Prostate gland (tissue), 2 donors: ENCODE measurements at places on chromosomes 2 and 18. TPM values are rescaled to one million over a fixed set of nuclear protein-coding genes. Genes with fewer than 3 reads are reported as not detected.

GRCh38 chr2:191264647-191265081, 19.5 kb downstream of the MYO1B start:
- no peak for DNase-seq

GRCh38 chr2:98799375-98800329, 68.7 kb upstream of the MGAT4A start:
- no peak for DNase-seq

DNA sequence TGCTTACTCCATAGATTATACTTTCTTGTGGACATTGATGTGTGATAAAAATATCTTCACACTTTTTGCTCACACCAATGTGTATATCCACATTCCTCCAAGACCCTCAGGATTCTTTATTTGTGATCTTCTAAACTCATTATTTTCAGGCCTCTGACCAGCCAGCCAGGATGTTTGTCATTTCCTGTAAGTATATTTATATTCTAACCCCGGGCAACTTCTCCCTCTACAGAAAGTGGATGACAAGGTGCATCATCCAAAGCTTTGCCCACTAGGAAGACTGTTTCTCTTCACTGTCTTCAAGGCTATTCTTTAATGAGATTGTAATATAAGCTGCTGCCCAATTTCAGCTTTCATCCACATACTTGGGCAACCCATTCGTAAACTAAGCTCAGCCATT, 3.6 kb upstream of the CWC22 start:
- no peak for DNase-seq

DNA sequence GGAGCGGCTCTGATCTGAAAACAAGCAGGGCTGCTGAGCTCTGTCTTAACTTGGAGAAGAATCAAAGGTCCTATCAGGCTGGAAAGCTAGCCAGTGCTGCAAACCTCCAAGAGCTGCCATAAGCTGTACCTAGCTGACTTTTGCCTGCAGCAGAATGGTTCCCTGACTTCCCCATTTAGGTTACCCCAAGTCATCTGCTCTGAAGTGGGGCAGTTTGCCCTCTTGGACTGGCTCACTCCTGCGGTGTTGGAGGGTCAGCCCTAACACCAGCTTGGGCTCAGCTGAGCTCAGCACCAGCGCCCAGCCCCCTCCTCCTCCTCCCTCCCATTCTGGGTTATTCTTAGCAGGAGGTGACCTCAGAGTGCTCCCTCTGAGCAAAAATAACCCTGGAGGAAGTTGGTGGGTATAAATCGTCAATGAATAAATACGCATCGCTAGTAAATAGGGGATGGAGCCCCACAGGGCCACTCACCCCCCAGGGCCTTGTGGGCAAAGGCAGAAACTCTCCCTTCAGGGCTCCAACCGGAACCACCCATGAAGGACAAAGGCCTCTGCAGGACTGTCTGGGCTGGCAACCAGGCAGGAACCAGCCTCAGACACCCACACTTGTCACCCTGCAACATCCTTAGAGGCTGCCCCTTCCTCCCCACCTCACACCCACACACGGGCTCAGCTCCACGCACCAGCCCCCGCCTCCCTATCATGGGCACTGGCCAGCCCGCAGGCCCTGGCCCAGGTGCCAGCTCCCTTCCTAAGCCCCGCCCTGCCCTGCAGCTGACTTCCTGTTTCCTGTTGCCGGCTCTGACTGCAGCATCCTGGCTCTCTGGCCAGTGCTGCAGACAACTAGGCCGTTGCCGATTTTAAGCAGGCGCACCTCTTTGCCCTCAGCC, 46.9 kb downstream of the DNMT3A start:
- peak; percentile 39 for DNase-seq

DNA sequence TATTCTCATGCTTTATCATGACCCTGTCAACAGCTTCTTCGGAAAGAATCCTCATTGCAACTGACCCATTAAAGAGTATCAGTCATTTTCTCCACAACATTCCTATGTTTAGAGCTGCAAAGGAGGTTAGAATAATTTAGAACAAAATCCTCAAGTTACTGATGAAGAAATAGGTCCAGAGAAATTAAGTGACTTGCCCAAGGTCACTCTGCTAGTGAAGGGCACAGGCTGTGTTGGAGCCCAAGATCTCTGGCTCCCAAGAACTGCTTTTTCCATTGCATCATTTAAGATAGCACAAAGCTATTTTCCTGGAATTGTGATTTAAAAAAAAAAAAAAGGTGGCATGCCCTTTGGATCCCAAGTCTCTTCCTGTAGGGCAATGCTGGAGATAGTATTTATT, 9.6 kb downstream of the IRS1 start:
- DNase-seq, result no peak

- DNase-seq, result peak; percentile 91
Measured at GRCh38 chr2:46297546-46298271, 502 bp downstream of the EPAS1 start.

DNA sequence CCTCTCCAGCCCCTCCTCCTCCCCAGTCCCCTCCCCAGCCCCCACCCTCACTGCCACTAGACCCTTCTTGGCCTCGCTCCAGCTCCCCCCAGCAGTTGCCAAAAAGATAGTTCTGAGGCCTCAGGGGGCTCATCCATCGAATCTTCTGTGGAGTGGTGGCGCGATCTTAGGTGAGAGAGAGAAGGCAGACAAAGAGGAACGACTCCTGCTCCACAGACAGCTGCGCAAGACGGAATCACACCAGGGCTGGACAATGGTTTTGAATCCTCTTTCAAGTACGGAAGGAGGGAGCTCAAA, 68.1 kb downstream of the LAMA3 start:
- DNase-seq, result no peak

DNA sequence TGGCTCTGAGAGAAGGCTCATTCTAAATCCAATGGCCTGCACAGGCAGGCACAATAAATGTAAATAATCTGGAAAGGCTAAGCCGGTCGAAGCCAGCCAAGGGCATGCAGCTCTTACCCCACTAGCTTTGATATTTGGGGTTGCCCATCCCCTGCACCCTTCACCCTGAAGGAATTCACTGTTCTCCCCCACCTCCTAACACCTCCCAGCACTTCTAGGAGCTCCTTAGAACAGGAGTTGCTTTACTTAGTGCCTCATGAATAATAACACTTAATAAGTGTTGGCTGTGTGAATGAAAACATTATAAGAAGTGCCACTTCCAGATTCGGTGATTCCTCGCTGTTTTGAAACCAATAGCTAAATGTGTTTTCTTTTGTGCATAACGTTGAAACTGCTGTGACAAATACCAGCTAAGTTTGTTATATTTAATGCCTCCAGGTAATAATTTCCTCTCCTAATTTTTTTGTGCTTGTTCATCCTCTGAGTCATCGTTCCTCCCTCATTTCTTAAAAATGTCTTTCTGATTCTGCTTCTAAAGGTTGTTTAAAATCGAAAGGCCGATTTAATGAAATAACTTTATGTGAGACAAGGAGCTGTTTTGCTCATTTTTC, 458.8 kb downstream of the METTL4 start:
- no peak for DNase-seq

DNA sequence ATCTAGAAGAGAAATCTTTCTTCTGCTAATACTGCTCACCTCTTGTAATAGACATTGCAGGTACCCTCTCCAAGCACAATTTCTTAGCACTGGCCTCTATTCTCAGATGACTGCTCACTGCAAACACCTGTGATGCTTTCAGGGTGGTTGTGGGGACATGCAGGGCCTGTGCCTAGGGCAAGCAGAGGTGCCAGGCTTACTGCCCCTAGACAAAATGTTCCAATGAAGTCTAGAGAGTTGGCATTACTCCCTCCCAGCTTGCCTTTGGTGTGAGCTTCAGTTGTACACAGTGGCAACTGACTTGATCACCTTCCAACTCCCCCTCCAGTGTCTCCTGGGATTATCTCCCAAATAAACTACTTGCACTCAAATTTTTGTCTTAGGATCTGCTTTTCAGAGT, 12.9 kb upstream of the TXNDC2 start:
- no peak for DNase-seq

DNA sequence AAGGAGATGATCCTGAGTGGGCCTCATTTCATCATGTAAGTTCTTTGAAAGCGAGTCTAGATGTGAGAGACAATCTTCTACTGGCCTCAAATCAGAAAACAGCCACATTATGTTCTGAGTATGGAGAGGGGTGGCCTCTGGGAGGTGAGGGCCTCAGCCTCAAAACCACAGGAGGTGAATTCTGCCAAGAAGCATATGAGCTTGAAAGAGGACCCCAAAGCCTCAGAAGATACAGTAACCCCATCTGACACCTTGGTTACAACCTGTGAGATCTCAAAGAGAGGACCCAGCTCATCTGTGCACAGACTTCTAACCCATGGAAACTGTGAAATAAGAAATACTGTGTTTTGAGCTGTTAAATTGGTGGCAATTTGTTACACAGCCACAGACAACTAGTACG, 200.1 kb downstream of the ARHGAP15 start:
- no peak for DNase-seq

- DNase-seq, result peak; percentile 7
Measured at GRCh38 chr2:204483608-204484081, 61.6 kb upstream of the PARD3B start.

DNA sequence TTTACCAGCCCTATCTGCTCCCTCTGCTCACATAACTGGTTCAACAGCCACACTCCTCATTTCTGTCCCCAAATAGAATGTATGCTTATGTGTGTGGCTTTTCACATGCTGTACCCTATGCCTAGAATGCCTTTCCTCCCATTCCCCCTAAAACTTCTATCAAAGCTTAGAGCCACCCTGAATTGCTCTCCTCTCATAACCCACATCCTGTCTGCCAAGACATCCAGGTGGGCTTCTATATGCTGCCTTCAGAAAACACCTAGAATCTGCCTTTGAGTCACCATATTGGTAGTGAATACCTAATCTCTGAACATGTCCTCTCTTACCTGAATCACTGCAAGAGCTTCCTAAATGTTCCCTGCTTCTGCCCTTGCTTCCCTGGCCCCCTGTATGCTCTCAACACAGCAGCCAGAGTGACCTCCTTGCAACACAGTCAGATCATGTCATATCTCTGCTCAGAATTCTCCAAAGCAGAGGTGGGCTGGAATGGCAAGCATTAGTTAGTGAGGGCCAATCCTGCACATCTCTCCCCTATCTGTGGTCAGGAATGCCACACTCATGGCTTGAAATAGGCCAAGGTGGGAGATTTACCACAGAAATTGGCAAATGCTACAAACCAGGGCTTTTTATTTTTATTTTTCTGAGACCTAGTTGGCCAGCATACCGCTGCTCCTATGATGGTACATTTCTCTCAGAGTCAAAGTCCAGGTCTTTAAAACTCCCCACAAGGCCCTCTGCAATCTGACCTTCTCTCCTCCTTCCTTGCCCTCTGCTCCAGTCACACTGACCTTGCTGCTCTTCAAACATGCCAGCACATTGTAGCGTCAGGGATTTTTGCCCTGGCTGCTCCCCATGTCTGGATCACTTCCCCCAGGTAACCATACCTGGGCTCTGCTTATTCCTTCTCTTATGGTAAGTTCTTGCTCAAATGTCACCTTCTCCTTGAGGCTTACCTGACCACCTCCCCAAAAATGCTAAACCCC, 111.8 kb upstream of the STON1 start:
- DNase-seq, result no peak

Gene RESP18
- not detected for total RNA-seq

Gene ABHD1
- total RNA-seq, result 4.1 TPM

Gene PPP3R1
- 34.9 TPM for total RNA-seq

Gene DUSP19
- 2.5 TPM for total RNA-seq

Gene THSD7B
- 0.51 TPM for total RNA-seq

Gene CCBE1
- total RNA-seq, result 1.8 TPM
